ENCODE measurements at places on chromosomes 3 and 15. TPM values are rescaled to one million over a fixed set of nuclear protein-coding genes. Genes with fewer than 3 reads are reported as not detected.

Gene SPSB4
- total RNA-seq: not detected

Gene EHD4
- total RNA-seq: 10.4 TPM

Gene A4GNT
- total RNA-seq: not detected

Gene FEZF2
- not detected for total RNA-seq

Gene FOXL2
- not detected for total RNA-seq

Gene PCSK6
- 6.7 TPM for total RNA-seq

Gene DMXL2
- total RNA-seq: 6.7 TPM

Gene FRMD4B
- total RNA-seq: 0.27 TPM

All from naive thymus-derived CD8-positive, alpha-beta T cell (primary cell).